HuH-7.5 (cell line): ENCODE measurements at places on chromosomes 1 and 21.

DNA sequence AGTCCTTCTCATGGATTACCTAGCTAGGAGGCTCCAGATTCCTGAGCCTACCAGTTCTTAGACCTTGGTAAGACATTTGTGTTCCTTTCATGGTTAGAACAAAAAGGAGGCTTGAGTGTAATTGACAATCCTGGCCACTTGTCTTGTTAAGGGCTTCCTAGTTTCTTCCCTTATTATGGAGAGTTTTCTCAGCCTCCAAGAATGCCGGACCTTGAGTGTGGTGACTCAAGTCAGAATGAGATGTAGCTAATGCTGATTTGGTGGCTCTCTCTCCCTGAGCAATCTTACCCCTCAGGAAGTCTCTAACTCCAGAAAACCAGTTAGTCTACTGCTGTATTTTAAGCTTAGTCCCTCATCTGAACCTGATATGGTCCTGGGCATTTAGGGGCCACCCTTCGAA lies 14.3 kb downstream of the CHI3L2 start:
- DNase-seq, result no peak

DNA sequence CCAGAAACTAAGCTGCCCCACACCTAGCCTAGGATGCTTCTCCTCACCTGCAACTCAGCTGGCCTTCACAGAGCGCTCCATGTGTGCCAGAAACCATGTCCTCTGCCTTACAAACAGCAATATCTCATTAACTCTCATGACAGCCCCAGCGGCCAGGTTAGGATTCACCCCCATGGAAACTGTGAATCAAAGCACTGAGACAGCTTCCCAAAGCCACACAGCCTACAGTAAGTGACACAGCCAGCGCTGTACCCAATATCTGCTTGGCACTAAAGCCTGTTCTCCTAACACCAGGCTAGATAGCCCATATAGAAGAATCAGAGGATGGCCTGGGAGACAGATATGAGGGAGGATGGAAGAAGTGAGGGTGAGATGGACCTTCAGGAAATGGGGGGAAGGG lies 13.5 kb downstream of the KCNN3 start:
- DNase-seq, result no peak

- no peak for DNase-seq
Measured at GRCh38 chr1:54475946-54476516, 69.8 kb upstream of the SSBP3 start.

DNA sequence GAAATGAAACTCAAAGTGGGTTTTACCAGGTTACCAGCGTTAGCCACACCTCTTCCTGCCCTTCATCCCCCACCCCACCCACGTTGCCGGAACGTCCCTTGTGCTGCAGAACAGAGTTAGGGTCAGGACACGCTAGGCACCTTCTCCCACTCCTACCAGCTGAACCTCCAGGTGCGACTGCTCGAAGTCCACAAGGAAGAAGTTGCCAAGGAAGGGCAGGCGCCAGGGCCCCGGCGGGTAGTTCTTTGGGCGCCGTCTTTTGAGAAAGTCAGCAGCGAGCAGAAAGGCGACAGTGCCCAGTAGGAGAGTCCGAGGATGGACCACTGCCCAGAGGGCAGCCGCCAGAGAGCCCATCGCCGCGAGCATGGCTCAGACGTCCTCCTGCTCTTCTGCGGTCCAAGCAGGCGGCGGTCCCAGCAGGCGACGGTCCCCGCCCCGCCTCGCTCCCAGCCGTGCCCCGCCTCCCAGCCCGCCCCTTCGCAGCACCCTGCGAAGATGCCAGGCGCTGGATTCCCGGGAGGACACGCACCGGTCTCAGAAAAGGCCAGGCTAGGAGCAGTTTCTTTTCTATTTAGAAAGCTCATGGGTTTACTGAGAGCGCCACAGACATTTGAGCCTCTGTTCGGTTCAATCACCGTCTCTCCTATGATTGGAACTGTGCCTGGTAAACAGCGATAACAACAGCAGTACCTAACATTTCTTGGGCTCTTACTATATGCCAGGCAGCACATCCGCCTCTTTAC lies at the start of gene CYP2J2:
CYP2J2 (minus strand) TSS at position 393 of the 743 bp plus-strand sequence; CDS start at position 366, 27 bp downstream.
- DNase-seq, result peak; percentile 24

GRCh38 chr1:50705699-50706098 lies 254.4 kb downstream of the FAF1 start:
- DNase-seq, result no peak

DNA sequence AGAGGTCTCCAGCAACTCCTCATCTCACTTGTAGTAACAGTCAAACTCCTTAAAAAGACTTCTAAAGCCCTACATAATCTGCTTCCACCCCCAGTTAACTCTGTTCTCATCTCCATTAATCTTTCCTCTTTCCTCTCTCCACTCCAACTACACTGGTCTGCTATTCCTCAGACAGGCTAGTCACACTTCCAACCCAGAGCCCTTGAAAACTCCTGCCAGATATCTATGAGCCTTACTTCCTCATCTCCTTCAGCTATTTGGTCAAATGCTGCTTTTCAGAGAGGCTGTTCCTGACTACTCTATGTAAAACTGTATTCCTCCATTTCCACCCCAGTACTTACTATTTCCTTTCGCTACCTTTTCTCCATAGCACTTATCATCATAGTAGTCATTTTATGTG lies 24.4 kb downstream of the PCP4L1 start:
- DNase-seq, result no peak

DNA sequence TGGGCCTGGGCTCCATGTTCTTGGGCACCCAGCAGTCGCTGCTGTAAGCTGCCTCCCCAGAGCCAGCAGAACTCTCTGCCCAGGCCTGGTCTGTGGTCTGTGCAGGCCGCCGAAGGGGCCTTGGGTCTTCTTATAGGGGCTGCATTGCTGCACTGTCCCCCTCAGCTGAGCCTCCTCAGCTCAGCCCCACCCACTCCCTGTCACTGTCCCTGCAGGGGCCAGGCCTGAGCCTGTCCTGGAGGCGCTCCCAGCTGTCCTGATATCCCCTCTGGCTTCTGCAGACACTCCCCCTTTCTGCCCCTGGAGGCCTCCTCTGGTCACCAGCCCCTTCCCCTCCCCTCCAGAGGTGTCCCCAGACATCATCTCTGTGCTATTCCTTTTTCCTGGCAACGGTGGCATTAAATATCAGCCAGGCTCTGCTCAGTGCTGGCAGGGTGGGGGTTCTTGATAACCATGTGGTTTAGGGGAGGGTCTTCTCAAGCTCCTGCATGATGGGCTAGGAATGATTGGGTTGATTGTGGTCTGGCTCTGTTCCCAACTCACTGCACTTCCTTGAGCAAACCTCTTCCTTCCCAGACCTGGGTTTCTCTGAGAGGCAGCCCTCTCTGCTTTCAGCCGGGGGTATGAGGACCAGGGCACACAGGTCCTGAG lies 3.7 kb upstream of the FOXO6 start:
- no peak for DNase-seq

DNA sequence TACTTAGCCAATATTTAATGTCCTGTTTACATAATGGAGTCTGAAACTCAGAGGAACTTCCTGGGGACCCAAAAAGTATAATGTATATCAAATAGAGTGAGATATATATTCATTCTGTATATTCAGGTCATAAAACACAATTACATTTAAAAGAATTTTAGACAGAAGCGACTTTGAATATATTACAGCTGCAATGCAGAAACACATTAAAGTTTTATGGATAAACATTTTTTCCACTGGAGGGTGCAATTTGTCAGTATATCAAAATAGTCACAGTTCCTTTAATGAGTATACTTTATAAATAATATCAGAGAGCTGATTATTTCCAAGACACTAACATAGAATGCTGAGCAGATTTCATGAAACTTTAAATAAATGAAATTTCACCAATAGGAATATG lies 43.9 kb upstream of the CRB1 start:
- no peak for DNase-seq

GRCh38 chr1:196607981-196608380 lies 259 bp downstream of the KCNT2 start:
- no peak for DNase-seq
